ENCODE measurements at places on chromosomes 11 and 22.

DNA sequence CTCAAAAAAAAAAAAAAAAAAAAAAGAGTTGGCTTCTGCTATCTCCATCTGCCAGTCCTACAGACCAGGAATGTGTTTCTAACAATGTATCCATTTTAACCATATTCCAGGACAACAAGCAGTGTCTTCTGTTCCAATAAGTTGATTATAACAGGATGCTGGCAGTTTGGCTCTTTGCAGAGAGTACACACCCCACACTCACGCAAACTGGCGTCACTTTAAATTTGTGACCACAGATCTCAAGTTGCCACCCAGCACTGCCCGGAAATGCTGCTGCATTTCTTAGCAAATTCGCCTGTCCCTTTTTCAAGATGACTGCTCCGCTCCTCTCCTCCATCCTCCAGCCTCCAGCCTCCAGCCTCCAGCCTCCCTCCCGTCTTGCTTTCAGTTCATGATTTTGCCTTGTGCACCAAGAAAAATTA lies 44.3 kb downstream of the SCGB1A1 start:
- DNase-seq: no peak

DNA sequence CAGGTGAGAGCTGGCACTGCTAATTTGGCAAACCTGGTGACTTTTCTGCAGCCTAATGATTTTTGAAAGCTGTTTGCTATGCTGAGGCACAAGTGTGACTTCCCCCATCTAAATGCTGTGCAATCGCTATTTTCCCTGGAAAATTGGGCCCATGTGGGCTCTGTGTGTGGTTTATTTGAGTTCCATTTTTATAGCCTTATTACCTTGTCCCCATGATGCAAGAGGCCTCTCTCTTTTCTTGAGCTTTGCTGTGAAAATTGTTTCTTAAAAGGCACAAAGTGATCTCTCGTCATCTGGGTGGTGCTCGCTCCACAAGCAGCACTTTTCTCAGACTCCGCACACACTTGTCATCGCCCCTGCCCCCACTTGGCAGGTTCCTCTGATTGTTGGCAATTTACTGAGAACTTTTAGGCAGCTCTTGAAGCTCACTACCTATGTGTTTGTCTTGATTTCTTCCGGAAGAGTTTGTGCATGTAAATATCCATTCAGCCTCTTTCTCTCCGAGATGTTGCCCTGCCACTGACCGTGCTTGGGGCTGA lies 24.9 kb downstream of the BMAL1 start:
- DNase-seq: no peak

DNA sequence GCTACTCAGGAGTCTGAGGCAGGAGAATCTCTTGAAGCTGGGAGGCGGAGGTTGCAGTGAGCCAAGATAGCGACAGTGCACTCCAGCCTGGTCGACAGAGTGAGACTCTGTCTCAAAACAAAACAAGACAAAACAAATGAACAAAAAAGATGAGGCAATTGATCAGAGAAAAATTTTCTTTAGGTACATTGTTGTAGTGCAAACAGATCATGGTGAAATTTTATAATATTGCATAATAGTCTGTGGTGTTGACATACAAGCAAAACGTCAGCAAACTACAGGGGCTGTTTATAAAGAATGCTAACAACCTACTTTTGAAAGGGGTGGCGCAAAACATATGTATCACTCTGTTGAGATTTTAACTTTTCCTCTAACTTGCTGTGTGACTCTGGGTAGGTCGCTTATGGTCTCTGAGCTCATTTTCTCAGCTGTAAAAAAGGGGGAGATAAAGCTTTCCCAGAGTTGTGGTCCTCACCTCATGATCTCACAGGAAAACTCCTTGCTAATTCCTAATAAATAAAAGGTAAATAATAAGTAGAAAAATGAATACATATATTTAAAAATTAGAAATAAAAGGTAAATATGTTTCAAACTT lies 64.8 kb upstream of the NUP160 start:
- DNase-seq: no peak

DNA sequence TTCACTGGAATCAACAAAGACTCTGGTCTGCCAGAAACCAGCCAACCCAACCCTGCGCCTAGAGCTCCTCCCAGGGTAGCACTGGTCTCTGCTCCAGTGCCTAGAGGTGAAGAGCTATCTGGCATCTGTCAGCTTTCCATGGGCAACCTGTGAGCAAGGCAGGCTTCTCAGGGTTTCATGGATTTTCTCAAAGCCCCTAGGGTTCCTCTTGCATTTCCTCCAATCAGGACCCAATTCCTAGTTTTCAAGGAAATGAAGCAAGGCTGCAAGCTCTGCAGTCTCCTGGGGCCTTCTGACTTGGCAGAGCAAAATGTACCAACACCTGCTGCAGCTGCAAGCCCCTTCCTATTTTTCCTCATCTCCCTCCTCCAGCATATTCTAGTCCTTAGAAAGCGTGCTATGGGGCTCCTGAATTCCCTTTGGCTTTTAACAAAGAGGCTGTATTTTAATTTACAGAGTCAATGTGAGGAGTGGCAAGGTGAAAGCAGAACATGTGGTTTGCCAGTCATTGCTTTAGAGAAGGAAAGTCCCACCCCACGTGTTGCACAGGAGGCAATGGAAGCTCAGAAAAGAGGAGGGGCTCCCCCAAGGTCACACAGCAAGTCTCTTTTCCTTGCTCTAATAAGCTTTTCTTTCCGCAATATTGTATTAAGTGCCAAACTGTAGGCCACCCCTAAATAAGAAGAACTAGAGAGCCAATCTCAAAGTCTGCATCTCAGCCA lies 33.0 kb upstream of the RIC3 start:
- DNase-seq: no peak

- DNase-seq: no peak
Measured at GRCh38 chr11:79059141-79059540, 381.7 kb downstream of the TENM4 start.

DNA sequence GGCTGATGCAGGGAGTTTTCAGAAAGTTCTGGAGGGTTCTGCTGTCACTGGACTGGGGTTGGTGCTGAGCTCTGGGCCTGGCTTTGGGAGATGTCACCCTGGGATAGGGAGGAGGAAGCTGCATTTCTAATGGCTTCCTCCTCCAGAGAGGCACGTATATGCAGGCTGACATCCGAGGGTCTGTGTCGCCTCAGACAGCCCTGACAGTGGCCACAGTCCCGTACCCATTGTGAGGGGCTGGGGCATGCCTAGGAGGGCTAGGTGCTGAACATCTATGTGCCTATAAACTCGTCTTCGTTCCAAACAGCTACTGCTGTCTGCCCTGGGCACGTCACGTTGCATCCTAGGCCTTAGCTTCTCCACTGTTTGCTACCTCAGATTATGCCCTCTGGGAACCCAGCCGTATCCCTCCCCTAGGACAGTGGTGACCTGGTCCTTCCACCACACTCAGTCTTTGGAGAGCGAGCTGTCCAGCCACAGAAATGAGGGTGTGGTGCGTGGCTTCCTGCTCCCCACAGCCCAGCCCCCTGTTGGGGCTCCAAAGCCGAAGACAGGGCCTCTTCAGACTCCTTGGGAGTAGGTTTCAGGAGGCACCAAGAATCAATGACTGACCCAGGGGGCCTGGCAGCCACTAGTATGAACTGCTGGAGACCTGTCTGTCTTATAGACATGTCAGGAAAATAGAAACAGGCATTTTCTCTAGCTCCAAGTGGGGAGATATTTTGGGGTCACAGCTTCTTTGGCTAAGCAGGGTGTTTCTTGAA lies 26.4 kb downstream of the ADAMTS15 start:
- DNase-seq: peak; percentile 12

DNA sequence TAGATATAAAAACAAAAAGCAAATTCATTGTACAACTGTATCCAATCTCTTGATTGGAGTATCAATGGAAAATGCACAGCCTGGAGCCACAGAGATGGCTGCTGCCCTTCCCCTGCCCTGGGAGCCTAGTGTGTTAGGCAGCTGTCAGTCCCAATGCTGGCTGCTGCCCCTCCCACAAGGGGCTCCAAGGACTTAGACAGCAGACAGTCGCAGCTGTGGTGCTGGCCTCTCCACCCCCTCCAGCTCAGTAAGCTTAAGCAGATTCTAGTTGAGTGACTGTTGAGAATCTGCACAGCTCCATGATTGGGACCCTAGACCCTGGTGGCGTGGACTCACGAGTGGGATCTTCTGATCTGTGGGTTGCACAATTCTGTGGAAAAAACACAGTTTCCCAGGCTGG lies 1511.2 kb downstream of the FAM181B start:
- DNase-seq: no peak

DNA sequence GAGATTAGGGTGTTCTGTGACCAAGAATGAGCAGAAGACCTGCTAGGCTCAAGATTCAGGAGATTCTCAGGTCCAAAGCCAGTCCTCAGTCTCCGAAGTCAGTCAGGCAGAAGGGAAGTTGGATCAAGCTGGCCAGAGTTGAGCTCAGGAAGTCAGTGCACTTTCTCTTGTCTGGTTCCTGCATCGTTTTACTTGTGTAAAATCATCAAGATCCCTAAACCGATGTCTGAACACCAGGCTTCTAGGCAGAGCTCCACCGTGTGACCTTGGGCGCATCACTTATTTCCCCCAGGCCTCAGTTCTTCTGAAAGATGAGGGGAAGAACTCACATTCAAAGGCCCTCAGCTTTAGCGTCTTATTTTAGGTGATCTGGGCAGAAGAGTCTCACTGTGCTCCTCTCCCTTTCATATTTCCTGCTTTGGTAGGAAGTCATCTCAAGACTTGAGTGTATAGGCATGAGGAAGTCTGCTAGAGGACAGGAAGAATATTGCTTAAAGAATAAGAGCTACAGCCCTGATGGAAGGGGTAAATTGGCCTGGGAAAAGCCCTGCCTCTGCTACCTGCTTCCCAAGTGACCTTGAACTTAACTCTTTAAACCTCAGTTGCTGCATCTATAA lies 20.2 kb downstream of the NF2 start:
- DNase-seq: no peak

DNA sequence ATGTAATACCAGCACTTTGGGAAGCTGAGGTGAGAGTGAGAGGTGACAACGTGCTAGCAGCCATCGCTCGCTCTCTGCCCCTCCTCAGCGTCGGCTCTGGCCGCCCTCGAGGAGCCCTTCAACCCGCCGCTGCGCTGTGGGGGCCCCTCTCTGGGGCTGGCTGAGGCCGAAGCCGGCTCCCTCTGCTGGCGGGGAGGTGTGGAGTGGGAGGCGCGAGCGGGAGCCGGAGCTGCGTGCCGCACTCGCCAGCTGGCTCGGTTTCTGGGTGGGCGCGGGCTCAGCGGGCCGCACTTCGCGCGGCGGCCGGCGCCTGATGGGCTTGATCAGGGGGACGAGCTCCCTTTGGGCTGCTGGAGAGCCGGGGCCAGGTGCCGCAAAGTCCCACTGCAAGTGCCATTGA lies 98.9 kb upstream of the UBASH3B start:
- no peak for DNase-seq

DNA sequence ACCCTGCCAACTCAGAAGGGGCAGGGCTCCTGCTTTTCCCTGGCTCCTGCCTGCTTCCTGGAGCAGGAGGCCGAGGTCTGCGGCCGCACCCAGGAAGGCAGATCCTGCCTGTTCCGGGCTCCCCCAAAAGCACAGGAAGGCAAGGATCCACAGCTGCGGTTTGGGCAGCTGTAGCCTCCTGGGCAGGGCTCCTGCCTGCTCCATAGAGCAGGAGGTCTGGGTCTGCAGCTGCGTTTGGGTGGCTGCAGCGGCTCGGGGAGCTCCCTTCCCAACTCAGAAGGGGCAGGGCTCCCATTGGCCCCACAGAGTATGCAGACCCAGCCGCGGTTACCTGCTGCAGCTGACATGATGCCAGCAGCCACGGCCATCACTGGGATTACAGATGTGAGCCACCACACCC lies 5.5 kb downstream of the UPK2 start:
- no peak for DNase-seq

DNA sequence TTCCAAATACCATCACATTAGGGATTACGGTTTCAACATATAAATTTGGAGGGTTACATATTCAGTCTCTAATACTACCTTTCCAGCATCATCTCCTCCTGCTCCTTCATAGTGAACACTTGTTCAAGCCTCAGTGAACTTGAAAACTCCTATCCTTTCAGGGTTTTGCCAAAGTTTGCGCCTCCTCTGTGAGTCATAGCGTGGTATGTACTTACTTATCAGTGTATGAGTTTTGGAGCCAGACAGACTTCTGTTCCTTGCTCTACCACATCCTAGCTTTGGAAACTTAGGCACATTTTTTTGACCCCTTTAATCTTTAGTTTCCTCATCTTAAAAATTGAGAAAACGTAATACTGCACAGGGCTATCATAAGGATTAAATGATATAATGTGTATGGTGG lies 160.1 kb upstream of the ZC3H12C start:
- DNase-seq: no peak

DNA sequence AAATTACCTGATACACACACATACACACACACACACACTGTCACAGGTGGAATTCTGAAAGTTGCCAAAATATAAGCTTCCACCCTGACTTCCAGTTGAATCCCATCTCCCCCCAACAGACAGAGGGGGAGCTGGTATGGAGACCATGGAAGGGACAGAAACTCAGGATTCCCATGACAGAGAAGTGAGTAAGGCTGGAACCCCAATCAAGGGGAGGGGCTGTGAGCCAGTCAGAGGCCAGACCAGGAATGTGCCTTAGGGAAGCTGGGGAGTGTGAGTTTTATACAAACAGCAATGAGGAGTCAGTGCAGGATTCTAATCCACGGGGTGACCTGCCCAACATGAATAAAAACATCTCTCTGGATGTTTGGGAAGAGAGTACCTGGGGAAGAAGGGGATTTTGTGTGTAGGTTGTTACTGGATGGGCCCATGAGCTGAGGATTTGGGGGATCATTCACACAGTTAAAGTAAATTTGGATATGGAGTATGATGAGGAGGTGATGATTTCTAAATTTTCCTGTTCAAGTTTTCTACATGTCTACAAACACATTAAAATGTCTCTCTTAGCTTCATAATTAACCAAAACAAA lies 38.7 kb upstream of the TOP3B start:
- DNase-seq: no peak

DNA sequence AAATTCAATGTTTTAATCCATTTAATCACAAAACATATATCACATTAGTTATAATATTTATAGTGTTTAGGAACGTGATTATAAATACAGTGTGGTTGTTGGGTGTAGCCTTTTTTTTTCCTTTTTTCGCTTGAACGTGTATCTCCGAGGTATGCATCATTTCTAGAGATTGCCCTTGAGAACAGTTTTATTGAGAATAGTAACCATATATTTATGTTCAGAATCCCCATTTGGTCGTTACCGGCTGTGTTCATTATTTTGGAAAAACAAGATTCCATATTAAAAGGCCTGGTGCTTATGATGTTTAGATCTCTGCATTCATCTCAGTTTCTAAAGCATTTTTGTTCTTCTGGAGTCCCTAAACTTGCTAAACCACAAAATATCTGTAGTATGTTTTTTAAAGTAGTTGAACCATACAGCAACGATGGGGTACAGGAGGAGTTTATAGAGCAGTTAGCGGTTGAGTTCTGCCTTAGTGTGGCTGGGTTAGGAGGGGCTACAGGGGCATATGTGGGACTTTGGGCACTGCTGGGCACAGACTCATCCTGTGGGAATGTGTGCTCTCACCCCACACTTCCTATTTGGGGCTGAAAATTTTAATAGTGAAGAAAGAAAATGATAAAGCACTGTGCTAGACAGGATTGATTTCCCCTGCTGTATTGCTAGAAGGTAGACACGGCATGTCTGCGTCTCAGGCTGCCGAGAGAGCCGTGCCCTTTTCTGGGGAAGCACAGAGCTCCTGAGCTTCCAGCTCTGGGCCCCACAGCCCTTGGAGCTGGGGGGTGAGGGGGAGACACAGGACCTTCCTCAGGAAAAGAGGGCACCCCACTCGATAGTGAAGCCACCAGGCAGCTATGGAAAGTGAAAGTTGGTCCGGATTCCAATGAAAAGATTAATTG lies 81.5 kb upstream of the PPARA start:
- DNase-seq: no peak

GRCh38 chr11:101436511-101437142 lies 147.2 kb downstream of the TRPC6 start:
- DNase-seq: no peak
